ENCODE measurements at places on chromosomes 6 and 20.

DNA sequence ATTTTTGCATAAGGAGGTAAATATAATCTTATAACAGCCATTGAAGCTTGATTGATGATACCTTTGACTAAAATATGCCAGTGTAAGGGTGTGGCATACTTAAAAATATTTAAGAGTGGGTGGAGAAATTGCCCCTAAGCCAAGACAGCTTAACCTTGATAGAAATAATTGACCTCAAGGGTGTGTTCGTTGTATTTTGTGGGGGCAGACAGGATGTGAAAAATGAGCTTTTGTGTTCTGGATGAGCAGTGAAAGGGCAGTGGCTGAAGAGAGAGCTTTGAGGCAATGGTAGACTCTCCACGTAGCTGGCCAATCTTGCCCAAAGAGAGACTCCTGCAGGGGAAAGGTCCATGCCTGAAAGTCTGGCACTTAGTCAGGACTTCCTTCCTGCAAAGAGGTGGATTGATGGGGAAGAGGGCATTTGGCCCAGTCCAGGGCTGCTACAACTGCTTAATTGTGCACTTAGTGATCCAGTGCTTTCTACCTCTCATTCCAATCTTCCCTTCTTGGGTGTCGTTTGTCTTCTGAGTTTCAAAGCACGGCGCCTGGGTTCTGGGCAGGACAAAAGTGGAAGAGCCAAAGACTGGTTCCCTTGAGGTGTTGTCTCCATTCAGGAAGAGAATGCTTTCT lies 15.6 kb upstream of the CD109 start:
- DNase-seq: no peak

DNA sequence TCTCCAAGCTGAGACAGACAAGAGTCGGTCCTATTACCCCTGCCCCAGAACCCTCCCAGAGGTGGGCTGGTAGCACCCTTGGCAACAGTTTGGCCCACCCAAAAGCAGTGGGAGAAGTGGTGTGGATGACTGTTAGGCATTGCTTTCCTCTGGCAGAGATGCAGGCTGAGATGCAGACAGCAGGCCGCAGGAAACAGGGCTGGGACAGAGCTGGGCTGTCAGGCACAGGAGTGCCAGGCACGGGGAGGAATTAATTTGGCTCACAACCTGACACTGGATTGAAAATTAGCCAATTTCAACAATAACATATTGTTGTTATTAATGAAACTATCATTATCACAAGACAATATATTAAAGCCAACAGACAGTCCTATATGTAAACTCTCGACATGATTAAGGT lies 15.7 kb upstream of the SIRT5 start:
- DNase-seq: no peak

DNA sequence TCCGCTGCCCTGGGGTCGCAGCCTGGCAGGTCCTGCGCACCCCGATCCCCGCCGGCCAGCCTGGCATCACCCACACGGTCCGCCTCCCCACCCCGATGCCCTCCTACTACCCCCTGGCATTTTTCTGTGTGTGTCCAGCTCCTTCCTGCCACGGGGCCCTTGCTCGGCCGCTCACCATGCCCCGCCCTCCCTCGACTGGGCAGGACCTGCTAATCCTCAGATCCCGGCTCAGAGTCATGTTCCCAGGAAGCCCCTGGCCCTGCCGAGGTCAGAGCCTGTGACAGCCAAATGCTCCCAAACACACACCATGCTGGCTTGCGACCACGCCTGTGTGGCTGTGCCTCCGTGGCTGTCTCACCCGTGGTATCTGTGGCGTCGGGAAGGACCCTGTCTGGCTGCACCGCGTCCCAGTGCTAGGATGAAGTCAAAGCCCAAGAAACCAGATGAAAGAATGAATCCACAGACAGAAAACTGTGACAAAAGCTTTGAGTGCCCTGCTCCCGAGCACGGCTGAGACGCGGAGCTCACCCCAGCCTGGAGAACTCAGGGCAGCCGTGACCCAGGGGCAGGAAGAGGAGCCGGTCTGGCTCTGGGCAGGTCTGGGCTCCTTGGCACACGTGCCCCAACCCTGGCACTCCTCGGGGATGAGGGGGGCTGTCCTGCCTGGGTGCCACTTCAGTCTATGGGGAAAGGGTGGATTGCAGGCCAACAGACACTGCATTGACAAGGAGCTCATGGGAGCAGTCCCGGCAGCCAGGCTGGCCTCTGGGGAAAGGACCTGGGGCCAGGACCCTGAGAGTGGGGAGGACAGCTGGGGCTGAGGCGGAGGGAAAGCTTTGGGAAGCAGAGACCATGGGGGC lies 20.8 kb upstream of the SLCO4A1 start:
- no peak for DNase-seq

DNA sequence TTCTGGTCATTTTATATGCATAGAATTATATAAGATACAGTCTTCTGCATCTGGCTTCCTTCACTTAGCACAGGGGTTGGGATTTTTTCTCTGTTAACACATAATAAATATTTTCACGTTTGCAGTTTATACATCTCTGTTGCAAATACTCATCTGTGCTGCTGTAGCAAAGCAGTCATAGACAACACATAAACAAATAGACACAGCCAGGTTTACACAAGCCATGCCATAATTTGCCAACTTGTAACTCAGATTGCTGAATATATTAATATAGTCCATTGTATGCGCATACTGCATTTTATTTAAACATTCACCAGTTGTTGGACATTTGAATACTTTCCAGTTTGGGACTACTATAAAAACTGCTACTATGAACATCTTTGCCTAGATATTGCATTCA lies 35.0 kb downstream of the LMBRD1 start:
- DNase-seq: no peak

DNA sequence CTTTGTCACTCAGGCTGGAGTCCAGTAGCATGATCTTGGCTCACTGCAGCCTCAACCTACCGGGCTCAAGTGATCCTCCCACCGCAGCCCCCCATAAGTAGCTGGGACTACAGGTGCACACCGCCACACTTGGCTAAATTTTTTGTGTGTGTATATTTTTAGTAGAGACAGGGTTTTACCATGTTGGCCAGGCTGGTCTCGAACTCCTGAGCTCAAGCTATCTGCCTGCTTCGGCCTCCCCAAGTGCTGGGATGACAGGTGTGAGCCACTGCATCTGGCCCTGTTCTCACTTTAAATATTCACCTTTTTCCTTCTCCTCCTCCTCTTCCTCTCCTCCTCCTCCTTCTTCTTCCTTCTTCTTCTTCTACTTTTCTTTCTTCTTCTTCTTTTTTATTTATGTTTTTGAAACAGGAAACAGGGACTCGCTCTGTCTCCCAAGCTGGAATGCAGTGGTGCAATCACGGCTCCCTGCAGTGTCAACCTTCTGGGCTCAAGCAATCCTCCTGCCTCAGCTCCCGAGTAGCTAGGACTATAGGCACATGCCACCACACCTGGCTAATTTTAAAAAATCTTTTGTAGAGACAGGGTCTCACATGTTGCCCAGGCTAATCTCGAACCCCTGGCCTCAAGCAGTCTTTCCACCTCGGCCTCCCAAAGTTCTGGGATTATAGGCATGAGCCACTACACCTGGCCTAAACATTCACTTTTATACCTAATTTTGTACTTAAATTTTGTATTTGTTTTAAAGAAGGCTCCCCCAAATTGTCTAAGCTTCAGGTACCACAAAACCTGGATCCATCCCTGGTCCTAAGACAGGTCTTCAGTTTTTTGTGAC lies 47.2 kb upstream of the NCOA3 start:
- DNase-seq: no peak

GRCh38 chr20:25177890-25178321 lies 17.6 kb upstream of the ENTPD6 start:
- no peak for DNase-seq

GRCh38 chr20:36632487-36633284 lies 13.3 kb downstream of the SLA2 start:
- DNase-seq: no peak

GRCh38 chr6:131936156-131936555 lies 15.0 kb downstream of the CCN2 start:
- no peak for DNase-seq

DNA sequence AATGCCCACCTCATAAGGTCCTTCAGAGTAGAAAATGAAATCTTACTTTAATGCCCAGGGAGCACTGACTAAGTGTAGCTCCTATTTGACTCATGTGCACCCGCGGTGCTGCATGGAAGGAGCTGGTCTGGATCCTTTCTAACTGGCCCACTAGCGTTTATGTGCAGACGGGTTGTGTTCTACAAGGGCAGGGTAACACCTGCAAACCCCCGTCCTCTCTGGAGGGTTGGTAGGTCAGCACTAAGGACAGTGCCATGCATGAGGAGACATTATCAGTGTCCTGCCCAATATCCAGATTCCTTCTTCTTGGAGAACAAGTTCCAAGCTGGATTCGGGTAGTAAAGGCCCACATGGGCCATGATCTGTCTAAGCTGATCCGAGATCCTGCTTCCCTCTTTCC lies 140.3 kb downstream of the ANKRD60 start:
- DNase-seq: no peak

DNA sequence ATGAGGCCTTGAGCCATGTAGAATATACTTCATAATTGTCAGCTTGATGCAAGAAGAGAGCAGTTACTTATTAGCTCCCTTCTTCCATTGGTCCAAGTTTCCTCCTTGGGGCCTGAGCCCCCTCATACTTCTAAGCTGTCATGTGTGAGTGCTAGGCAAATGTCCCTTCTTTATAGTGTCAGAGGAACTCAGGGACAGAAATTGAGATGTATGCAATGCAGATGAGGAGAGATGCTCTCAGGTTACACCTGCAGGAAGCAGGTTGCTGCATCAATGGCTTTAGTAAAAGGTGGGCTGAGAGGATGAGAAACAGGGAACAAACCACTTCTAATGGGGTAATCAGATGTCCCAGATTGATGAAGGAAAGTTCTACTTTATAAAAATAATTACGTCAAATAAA lies 6.7 kb upstream of the PDSS2 start:
- DNase-seq: no peak

DNA sequence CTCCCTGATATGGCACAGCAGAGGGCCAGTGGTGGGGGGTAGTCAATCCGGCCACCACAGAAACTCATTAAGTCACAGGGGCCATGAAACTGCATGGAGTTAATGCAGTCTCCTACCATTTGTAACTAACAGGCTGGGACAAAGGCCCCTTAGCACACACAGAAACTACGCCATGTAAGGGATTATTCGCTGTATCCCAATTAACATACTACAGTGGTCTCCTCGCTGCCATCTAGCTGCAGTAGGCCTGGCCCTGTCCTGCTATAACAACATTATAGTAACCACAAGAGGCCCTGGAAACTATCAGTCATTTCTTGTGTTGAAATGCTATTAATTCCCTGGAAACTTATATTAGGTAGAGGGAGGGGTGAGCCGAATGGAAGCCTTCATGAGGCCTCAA lies 72.3 kb upstream of the CCN2 start:
- DNase-seq: no peak

- DNase-seq: no peak
Observed at GRCh38 chr6:8750627-8751026, 315.3 kb upstream of the SLC35B3 start.

GRCh38 chr20:1177680-1178079 lies 7.1 kb downstream of the TMEM74B start:
- DNase-seq: no peak

- DNase-seq: no peak
Observed at GRCh38 chr6:159527351-159527750, 165.7 kb downstream of the SOD2 start.

- no peak for DNase-seq
Observed at GRCh38 chr6:86087954-86088353, 445.3 kb upstream of the SYNCRIP start.

DNA sequence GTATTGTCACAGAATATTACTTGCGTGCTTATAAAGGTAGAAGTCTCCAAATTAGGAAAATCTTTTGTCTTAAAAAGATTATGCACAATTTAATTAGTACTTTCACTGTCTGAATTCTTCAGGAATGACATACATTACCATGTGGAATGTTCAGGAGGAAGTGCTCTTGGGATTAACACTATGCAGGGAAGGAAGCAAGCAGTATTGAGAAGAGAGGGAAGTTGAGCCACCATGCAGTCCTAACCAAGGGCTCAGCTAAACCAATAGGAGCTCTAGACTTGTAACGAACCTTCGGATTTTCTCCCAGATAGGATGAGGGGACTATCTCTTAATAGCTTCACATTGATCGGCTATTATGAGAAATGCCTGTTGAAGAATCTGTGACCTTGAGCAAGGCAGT lies 918.4 kb upstream of the MANEA start:
- no peak for DNase-seq

DNA sequence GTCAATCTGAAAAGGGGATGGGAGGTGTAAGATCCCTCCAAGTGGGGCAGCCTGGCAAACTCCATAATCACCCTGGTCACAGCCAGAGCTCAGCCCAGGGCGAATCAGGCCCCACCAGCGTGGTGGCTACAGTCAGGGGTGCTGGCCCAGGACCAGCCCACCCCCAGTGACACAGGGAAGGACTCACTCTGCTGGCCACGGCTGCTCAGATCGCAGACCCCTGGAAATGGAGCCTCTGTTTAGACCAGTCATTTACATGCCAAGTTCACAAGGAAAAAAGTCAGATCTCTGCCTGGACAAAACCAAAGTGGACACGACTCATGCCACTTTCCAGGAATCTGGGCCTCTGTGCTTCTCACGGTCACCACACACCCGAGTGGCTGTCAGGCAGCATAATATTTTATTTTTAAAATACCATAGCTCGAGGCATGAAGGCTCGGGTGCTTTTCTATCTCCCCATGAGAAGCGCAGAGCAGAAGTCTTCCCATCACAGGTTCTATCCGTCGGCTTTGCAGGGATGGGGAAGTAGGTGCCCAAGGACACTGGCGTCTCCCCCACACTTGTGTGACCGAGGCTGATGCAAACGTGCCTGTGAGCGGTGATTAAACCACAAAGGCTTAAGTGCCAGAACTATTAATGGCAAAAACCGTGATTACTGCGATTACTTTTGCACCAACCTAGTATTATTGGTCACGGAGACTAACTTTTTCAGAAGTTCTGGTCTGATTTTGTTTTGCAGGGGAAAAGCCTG lies 13.0 kb downstream of the PXDC1 start:
- DNase-seq: no peak

DNA sequence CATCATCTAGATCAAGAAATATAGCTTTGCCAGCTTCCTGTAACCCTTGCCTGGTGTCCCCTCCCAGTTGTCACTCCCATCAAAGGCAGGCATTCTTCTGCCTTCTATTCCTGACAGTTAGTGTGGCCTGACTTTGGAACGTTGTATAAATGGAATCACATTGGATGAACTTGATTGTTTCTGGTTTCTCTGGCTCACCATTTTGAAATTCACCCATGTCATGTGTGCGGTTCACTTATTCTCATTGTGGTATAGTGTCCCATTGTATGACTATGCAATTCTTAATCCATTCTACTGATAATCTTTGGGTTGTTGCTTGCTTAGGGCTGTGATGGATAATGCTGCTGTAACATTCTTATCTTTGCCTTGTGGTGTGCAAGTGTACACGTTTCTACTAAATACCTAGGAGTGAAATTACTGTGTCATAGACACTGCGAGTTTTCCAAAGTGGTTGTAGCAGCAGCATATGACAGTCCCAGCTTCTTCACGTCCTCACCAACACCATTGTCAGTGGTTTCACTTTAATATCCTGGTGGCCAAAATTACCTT lies 73.2 kb downstream of the VEGFA start:
- no peak for DNase-seq

DNA sequence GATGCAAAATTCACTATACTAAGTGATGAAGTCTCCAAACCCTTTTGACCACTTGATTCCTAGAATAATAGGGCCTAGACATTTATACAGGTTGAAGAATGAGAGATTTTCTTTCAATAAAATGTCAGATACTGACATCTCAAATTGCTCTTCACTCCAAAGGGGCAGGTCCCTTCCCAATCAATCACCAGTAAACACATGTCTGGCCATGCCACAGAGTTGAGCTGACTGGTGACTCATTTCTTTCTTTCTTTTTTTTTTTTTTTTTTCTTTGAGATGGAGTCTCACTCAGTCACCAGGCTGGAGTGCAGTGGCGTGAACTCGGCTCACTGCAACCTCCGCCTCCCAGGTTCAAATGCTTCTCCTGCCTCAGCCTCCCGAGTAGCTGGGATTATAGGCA lies 388.6 kb upstream of the BTBD3 start:
- DNase-seq: no peak
